Right hindlimb (tissue), 1 donor: ENCODE measurements at places on chromosomes 12 and 14.

GRCh38 chr14:100690672-100691071, 36.0 kb upstream of the DLK1 start:
- DNase-seq, result no peak

DNA sequence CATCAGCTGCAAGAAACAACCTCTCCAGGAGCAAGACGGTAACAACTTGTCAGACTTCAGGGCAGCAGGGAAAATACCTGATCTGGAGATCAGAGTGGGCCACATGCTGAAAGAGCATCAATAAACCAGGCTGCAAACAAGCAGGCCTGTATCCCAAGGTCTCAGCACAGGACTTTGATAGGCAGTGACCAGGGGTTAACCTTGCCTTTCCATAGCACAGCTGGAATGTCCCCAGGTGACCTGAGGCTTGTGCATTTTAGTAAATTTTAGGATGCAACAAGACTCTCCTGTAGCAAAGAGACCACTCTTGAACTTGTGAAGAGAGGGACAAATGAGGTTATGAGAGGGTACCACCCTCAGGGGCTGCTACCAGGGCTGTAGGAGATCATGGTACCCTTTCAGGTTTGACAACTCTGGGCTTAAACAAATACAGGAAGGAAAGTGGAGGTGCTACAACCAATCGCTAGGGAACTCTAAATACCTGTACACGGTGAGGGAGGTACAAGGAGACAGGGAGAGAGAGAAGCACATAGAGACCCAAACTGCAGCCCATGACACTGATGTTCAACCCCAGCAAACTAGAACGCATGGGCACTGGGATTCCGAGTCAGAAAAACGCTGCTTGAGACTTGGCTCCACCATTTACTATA, 95.4 kb upstream of the EVL start:
- DNase-seq, result no peak

- no peak for DNase-seq
Measured at GRCh38 chr12:45200491-45201043, 15.3 kb upstream of the ANO6 start.

- DNase-seq, result no peak
Measured at GRCh38 chr12:130506844-130507243, 169.2 kb downstream of the PIWIL1 start.

DNA sequence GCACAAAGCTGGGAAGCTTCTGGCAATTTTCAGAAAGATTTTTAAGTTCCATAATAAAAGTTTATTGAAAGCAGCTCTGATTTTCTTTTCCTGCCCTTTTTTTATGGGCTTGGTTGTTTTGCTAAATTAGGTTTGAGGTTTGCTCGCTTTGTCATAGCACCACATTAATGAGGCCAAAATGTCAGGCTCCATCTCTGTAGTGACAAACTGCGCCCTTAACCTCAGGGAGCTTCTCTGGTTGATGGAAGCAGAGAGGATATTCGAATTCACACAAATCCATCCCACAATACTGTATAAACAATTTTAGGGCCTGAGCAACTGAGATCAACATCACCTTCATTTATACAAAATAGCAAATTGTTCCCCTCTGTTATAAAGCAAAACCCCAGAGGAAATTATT, 342.6 kb upstream of the TMPO start:
- DNase-seq, result no peak
